ENCODE measurements at places on chromosomes 11 and 22.
A peak's percentile ranks its signal among the peaks of the same experiment; 100 is the strongest.

- DNase-seq, result no peak
These were observed 89.0 kb downstream of the CDKN1C start for GRCh38 chr11:2796508-2797113.

DNA sequence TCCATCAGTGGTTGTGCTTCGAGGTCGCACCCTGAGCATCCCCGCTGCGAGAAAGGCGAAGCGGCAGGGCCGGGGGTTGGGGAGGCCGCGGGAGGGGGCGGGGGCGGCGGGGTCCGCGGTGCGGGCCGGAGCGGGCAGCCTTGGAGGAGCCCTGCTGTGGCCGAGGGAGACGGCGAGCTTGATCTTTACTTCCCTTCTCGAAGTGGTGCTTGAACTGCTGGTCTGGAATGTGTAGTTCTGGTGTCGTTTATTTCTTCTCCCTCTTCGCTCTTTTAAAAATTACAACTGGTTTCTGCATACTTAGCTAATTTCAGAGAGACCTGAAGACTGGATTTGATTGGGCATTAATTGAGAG lies 1.1 kb downstream of the APLP2 start:
- DNase-seq, result peak; percentile 56

- DNase-seq, result no peak
These were observed 131.1 kb upstream of the NCAM1 start for GRCh38 chr11:112829971-112830654.

GRCh38 chr11:42661942-42662341 lies 649.9 kb upstream of the API5 start:
- no peak for DNase-seq

- DNase-seq, result no peak
These were observed 700 bp upstream of the STX3 start for GRCh38 chr11:59754494-59754858.

DNA sequence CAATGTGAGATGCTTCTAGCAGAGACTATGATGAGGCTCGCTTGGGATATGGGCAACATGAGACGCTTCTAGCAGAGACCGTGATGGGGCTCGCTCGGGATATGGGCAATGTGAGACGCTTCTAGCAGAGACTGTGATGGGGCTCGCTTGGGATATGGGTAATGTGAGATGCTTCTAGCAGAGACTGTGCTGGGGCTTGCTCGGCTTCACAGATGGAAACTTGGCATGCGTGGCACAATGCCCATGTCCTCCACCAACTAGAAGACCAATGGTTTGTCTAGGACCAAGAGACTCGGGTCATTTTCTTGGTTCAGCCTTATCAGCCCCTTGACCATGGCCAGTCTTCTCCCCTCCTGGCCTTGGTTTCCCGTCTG lies 7.1 kb downstream of the MYEOV start:
- no peak for DNase-seq

DNA sequence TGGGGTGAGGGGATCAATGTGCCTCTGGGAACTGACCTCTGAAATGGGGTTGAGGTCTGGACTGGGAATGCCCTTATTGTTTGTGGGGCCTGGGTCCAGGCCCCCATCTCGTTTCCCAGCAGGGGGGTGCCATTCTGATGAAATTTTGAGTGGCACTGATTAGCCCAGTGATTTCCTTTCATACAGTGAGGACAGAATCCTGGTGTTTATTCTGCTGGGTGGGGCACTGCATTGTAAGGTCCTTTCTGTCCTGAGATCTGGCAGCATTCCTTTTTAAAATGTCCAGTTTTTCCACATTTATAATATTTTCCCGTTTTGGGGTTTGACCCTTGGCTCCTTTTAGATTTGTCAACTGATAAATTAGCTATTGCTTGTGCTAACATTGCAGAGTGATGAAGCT lies 27.1 kb downstream of the OR10A6 start:
- no peak for DNase-seq

GRCh38 chr11:14308897-14309387 lies 50.0 kb downstream of the RRAS2 start:
- no peak for DNase-seq

GRCh38 chr11:121544956-121545355 lies 92.2 kb upstream of the SORL1-AS1 start:
- DNase-seq, result no peak

GRCh38 chr11:30919389-30920152 lies 333.4 kb upstream of the MPPED2 start:
- no peak for DNase-seq

DNA sequence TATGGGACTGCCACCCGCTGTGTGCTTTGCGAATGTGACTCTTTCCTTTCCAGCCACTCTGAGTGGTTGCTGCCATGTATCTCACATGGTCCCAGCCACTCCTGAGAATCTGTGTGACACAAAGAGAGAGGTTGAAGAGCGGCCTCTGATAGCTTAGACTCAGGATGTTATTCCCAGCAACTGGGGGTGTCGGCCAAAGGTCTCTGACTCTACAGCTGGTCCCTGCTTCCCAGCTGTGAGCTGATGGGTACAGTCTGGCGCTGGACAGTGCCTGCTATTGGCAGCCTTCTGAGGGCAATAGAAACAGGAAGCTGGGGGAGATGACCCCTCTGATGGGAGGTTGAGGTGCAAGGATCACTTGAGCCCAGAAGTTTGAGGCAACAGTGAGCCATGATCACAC lies 105.1 kb downstream of the RRAS2 start:
- no peak for DNase-seq

DNA sequence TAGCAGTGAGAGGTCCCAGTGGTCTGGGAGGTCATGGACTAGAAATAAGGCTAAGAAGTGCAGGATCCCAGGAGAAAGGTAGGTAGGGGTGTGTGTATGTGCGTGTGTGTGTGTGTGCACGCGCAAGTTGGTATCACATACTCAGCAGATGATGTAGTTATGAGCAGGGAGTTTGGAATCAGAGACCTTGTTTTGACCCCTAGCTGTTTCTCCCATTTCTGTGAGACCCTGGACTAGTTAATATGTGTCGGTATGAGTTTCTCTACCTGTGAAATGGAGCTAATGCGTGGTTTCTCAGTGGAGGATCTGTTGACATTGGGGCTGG lies 1.3 kb downstream of the SERPING1 start:
- DNase-seq, result no peak

GRCh38 chr11:12056119-12056518 lies 47.7 kb upstream of the DKK3 start:
- DNase-seq, result no peak

- no peak for DNase-seq
These were observed 32.1 kb upstream of the PCF11 start for GRCh38 chr11:83124636-83125424.

GRCh38 chr11:45412051-45412471 lies 125.9 kb upstream of the SYT13 start:
- DNase-seq, result no peak

DNA sequence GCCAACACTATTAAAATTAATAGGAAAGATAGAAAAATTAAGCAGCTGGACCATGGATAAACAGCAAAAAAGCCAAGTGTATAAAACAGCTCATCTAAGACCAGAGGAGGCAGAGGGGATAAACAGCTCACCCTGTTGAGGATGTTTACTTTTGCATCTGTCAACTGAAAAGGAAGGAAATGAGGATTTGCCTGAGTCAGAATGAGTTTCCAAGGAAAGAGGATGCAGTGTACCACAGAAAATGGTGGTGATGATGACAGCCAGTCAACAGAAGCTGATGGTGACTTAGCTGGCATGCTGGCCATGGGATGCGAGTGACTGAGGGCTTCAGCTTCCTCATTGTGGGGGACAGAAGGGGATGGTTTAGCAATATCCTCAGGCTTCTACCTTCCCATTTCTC lies 183.5 kb downstream of the KIRREL3 start:
- DNase-seq, result no peak

DNA sequence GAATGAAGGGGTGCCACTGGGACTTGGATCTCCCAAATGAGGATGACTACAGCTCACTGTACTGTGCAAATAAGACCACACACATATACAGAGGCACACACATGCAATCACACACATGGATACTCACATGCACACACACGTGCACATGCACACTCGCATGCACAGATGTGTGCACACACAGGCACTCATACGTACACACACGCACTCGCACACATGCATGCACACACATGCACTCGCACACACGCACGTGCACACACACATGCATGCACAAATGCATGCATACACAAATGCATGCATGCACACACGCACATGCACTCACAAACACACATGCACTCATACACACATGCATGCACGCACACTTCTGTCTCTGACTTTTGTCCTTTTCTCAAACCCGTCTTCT lies 36.0 kb downstream of the TECTA start:
- DNase-seq, result no peak

Measured in AML-193 (cell line).